ENCODE measurements at places on chromosomes 6 and 20.

DNA sequence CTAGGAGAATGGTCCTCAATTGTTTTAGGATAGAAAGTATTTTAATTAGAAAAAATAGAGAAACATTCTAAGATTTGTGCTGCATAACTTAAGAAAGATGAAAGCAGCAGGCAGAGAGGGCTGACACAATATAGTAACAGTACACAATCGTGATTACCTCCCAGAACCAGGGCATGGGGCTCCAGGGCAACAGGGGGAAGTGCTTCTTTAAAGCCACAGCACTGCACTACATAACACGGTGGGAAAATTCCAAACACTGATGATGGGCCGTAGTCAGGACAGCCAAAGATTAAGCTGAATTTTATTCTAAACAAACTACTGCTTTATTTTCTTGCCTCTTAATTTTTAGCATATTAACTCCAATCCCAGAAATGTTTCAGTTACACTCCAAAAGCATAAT, 14.4 kb downstream of the EXOC2 start:
- no peak for DNase-seq

- no peak for DNase-seq
Observed at GRCh38 chr20:13855613-13856012, 70.8 kb downstream of the NDUFAF5 start.

GRCh38 chr20:36162272-36162966, 7.9 kb downstream of the EPB41L1 start:
- no peak for DNase-seq

- DNase-seq, result no peak
Observed at GRCh38 chr6:84136364-84137050, 90.9 kb downstream of the CEP162 start.

- DNase-seq, result no peak
Observed at GRCh38 chr6:85006362-85006761, 242.0 kb upstream of the TBX18 start.

DNA sequence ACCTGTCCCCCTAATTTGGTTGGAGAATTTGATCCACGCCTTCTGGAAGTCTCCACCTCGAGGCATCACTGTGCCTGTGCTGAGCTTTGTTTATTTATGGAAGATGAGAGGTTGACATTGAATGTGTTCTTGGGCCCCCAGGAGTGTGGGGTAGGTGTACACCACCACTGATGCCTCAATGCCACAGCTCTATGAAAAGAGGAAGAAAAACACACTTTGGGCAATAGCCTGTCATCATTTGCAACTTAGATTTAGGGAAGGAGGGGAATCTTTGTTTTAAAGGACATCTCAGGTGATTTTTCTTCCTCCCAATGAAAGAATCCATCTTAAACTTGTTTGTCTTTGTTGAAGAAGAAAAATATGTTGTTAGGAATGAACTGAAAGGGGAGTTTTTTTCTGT, 42.6 kb downstream of the TBC1D7 start:
- DNase-seq, result no peak

- peak; percentile 82 for DNase-seq
Observed at GRCh38 chr6:31897612-31898382, at the start of gene EHMT2. EHMT2 (minus strand) TSS chr6:31897698; CDS start chr6:31897677, 21 bp downstream.

DNA sequence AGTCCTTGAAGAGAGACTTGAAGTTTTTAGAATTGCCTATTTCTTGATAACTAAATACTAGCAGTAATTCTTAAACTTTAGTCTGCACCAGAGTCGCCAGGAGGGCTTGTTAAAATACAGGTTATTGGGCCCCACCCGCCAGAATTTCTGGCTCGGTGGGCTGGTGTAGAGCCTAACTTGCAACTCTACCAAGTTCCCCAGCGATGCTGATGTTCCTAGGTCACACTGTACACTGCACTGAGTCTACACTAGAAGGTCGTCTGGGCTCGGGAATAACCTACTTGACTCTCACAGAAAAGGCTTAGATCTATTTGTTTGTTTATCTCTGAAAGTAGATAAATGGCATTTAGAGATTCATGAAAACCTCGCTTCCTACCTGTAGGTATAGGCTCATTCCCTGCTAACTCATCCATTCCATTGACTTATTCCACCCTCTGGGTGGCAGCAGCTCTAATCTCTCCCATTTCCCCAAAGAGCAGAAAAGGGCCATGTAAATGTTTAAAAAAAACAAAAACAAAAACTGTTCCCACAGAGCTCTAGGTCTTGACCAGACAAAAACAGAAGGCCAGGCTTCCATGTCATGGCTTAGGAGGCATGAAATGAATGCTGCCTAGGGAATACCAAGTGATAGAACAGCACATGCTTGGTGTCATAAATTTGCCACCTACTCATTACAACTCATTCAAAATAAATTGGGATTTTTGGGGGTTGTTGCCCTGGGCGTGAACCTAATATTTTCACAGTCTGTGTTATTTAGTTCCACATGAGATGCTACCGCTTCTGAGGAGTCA, 292.1 kb downstream of the ADGB start:
- DNase-seq, result no peak

- no peak for DNase-seq
Observed at GRCh38 chr6:77492530-77492929, 29.2 kb upstream of the HTR1B start.

- DNase-seq, result no peak
Observed at GRCh38 chr20:62233684-62234083, 4.6 kb upstream of the OSBPL2 start.

- DNase-seq, result no peak
Observed at GRCh38 chr6:77290798-77291197, 172.5 kb downstream of the HTR1B start.

GRCh38 chr20:57651881-57652605, 31.8 kb upstream of the ZBP1 start:
- DNase-seq, result no peak

- DNase-seq, result no peak
Observed at GRCh38 chr6:33433544-33434191, 13.8 kb downstream of the SYNGAP1 start.

GRCh38 chr20:58202044-58202443, 26.4 kb downstream of the ANKRD60 start:
- DNase-seq, result no peak

GRCh38 chr6:21639316-21639715, 45.8 kb downstream of the SOX4 start:
- no peak for DNase-seq
